ENCODE measurements at places on chromosomes 5 and 9.

DNA sequence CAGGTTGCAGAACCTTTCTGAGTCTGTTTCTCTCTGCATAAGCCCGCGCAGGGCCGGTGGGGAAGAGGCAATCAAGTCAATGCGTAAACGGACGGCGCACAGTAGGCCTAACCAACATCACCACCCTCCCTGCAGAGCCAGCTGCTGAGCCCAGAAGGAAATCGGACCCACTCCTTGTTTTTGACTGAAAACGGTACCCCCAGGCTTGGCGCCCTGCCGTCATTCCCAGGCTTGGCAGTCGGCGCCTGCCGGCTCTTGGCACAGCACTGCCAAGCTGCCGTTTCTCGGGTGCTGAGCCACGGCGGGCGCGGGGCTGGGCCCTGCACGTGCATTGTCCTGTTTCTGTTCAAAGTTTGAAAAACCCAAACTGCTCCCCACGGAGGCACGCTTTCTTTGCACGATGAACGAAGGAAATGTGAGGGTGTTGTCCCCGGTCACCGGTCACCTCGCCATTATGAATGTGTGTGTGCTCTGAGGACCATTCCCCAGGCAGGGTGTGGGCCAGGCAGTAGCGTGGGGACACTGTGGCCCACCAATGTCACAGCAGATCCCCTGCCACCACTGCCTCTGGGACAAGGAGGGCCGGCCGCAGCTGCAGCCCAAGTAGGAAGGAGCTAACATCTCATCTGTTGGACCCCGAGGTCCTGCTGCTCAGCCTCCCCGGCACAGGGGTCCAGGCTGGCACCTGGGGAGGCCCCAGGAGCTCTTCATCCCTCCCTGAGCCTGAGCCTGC lies 20.1 kb downstream of the FIBCD1 start:
- no peak for DNase-seq

- DNase-seq, result no peak
These were observed 35.4 kb downstream of the LHX3 start for GRCh38 chr9:136169495-136169894.

DNA sequence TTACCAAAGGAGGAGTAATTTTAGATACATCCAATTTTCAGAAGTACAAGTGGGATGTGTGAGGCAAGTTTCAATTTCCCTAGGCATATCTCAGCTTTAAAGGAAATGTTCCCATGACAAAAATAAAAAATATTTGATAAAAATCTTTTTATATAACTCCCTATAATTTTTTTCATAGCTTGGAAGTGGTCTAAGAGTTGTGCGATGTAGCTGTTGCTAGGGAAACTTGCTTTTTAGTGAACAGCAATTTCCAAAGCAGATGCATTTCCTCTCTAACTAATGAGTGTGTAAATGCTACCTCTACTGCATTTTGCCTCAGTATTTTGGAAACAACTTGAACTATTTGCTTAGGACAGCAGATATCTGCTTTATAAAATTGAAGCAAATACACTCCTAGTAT lies 39.6 kb downstream of the MACIR start:
- no peak for DNase-seq

- DNase-seq, result no peak
These were observed 518.3 kb downstream of the PRR16 start for GRCh38 chr5:120982351-120982750.

GRCh38 chr9:121819428-121820231 lies 168.2 kb downstream of the DAB2IP start:
- no peak for DNase-seq

Measured in HL-60 (cell line).